ENCODE measurements at places on chromosomes 3 and 15.
A peak's percentile ranks its signal among the peaks of the same experiment; 100 is the strongest.

- H3K4me3 ChIP-seq = no peak overlapping the region
- H3K27ac ChIP-seq = no peak overlapping the region
- no peaks in the 10 kb centered on the region for H3K27me3 ChIP-seq
- no peak for DNase-seq
- no peaks in the 10 kb centered on the region for H3K4me1 ChIP-seq
These were observed 24.2 kb downstream of the UBE2Q2 start for GRCh38 chr15:75867449-75867848.

DNA sequence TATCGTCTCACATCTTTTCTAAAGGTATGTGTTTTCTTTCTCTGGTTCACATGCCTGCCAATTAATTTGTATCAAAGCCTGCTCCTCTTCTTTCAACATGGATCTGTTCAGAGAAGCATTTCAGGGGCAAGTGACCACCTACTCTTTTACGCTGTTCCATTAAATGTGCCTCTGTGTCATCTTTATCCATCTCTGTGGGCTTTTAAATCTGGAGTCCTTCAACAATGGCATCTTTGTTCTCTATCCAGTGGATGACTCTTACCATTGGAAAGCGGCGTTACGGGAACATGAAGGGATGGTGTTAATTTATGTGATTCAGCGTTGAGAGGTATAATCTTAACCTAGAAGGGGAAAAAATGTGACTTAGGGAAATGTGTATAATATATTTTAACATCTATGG, 92.7 kb upstream of the CFAP20DC start:
- H3K4me1 ChIP-seq = no peaks in the 10 kb centered on the region
- H3K27ac ChIP-seq = no peak overlapping the region
- H3K36me3 ChIP-seq = no peaks in the 10 kb centered on the region
- no peak overlapping the region for H3K4me3 ChIP-seq
- no peak for DNase-seq

GRCh38 chr3:134796281-134797056, 1.4 kb downstream of the EPHB1 start:
- DNase-seq = peak; percentile 82
- H3K27me3 ChIP-seq = no peaks in the 10 kb centered on the region
- peaks cover 24% of the 10 kb centered on the region for H3K4me1 ChIP-seq
- no peak overlapping the region for H3K27ac ChIP-seq
- peak overlapping the region; percentile 57 for H3K4me3 ChIP-seq

- no peak for DNase-seq
- H3K4me1 ChIP-seq = peaks cover 56% of the 10 kb centered on the region
- H3K27me3 ChIP-seq = no peaks in the 10 kb centered on the region
- H3K36me3 ChIP-seq = no peaks in the 10 kb centered on the region
- H3K4me3 ChIP-seq = no peak overlapping the region
These were observed 81.4 kb downstream of the TM4SF4 start for GRCh38 chr3:149555927-149556326.

- no peaks in the 10 kb centered on the region for H3K27me3 ChIP-seq
- peak overlapping the region; percentile 62 for H3K27ac ChIP-seq
- H3K4me1 ChIP-seq = peaks cover 22% of the 10 kb centered on the region
- peak; percentile 89 for DNase-seq
- no peak overlapping the region for H3K4me3 ChIP-seq
These were observed 15.7 kb downstream of the BHLHE40 start for GRCh38 chr3:4994823-4995499.

DNA sequence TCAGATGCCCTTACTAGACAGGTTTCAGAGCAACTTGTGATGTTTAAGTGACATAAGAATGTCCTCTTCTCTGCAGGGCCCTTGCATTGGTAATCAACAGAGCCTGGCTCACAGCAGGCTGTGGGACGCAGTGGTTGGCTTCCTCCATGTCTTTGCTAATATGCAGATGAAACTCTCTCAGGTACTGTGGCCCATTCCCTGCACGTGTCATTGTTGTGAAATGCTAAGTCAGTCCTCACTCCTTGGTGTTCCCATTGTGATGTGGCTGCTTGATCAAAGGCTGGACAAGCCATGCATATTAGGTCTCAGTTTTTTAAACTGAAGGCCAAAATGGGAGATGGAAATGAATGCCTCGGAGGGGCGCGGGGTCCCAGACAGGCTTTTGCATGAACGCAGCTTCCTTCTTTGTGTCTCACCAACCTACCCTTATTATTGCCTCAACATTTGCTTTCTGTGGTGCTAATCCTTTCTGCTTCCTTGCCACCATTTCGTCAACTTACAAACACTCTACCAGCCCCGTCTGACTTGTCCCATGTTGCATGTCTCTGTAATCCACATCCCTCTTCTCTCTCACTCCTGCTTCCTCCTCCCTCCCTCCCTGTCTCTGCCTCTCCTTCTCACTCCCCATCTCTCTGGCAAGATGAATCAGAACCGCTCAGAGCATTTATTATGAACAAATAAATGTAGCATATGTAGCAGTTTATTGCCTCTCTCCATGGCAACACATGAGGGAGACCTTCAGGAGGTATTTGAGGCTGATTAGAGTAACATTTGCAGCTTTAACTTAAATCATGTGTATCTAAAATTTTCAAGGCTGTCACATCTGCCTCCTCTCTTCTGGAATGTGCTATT, 133.2 kb upstream of the CHRM5 start:
- H3K36me3 ChIP-seq = no peaks in the 10 kb centered on the region
- H3K27me3 ChIP-seq = no peaks in the 10 kb centered on the region
- peaks cover 4% of the 10 kb centered on the region for H3K4me1 ChIP-seq
- DNase-seq = no peak
- H3K27ac ChIP-seq = no peak overlapping the region

- no peak for DNase-seq
- no peaks in the 10 kb centered on the region for H3K36me3 ChIP-seq
- no peak overlapping the region for H3K27ac ChIP-seq
- no peak overlapping the region for H3K4me3 ChIP-seq
These were observed 196.8 kb upstream of the ICE2 start for GRCh38 chr15:60675763-60676162.

DNA sequence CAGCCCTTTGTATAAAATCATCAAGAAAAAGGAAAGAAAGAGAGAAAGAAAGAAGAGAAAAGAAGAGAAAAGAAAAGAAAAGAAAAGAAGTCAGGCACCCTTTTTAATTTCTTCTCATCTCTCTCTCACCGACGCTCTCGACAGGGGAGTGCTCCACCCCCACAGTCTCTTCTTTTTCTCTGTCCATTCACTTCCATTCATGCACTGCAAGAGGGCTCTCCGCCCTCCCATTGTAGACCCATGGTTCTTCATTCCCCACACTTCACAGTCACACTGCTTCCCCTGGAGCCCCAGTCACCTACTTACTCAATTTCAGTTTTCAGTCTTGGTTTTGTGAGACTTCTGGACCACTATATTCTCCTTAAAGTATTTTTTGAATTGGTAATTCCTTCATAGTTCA, 254.7 kb downstream of the SOX2 start:
- no peaks in the 10 kb centered on the region for H3K36me3 ChIP-seq
- H3K4me1 ChIP-seq = no peaks in the 10 kb centered on the region
- DNase-seq = no peak
- no peaks in the 10 kb centered on the region for H3K27me3 ChIP-seq
- no peak overlapping the region for H3K27ac ChIP-seq

GRCh38 chr3:89266074-89266473, 158.7 kb downstream of the EPHA3 start:
- DNase-seq = no peak
- H3K27me3 ChIP-seq = no peaks in the 10 kb centered on the region
- no peaks in the 10 kb centered on the region for H3K4me1 ChIP-seq
- H3K27ac ChIP-seq = no peak overlapping the region

- H3K36me3 ChIP-seq = peaks cover 32% of the 10 kb centered on the region
- H3K4me1 ChIP-seq = peaks cover 44% of the 10 kb centered on the region
- no peak for DNase-seq
- H3K4me3 ChIP-seq = no peak overlapping the region
- H3K27me3 ChIP-seq = no peaks in the 10 kb centered on the region
These were observed 22.6 kb downstream of the STARD5 start for GRCh38 chr15:81301385-81301784.

DNA sequence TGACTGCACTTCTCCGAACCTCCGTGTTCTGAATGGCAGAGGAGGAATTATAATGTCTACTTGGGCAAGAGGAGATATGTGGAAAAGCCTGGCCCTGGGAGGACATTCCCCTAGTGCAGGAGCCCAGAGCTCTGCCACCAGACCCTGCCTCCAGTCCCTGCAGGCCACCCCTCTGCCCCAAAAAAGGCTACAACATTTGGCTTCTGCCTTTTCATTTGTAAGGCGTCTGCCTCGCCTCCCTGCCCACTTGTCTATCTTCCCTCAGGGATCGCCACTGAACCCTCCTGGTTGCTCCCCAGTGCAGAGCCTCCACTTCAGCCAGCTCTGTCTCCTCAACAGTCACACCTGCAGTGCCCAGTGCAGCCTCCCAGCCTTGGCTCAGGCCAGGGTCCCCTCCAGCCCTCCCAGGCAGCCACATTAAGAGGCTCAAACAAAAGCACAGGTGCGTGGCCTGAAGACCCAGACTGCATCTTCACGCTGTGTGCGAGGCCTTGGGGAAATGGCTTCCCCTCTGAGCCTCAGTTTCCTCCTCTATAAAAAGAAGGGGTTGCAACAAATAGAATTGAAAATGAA, 125.9 kb upstream of the SMAD3 start:
- no peaks in the 10 kb centered on the region for H3K27me3 ChIP-seq
- H3K36me3 ChIP-seq = no peaks in the 10 kb centered on the region
- H3K27ac ChIP-seq = no peak overlapping the region
- H3K4me1 ChIP-seq = peaks cover 7% of the 10 kb centered on the region
- no peak for DNase-seq

DNA sequence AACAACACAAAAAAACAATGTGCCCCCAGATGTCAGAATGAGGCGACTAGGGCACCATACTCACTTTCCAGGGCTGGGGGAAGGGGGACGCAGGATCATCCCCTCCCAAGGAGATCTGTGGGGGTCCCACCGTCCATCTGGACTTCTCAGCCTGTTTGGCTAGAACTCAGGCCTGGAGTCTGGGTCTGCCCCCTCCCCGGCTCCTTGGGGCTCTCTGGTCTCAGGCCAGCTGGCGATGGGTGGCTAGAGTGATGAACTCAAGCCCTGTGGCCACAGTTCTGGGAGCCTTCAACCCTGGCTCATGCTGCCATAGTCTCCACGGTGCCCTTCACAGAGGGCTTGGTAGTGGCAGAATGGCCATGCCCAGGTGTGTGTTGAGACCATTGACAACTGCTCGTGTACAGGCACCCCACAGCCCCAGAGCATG, 13.6 kb downstream of the ZBTB47 start:
- peak overlapping the region; percentile 26 for H3K27ac ChIP-seq
- H3K4me1 ChIP-seq = peaks cover 36% of the 10 kb centered on the region
- no peak overlapping the region for H3K4me3 ChIP-seq

- H3K27ac ChIP-seq = no peak overlapping the region
- H3K27me3 ChIP-seq = no peaks in the 10 kb centered on the region
- DNase-seq = no peak
- H3K4me3 ChIP-seq = no peak overlapping the region
These were observed 57.8 kb downstream of the NCEH1 start for GRCh38 chr3:172653004-172653572.

DNA sequence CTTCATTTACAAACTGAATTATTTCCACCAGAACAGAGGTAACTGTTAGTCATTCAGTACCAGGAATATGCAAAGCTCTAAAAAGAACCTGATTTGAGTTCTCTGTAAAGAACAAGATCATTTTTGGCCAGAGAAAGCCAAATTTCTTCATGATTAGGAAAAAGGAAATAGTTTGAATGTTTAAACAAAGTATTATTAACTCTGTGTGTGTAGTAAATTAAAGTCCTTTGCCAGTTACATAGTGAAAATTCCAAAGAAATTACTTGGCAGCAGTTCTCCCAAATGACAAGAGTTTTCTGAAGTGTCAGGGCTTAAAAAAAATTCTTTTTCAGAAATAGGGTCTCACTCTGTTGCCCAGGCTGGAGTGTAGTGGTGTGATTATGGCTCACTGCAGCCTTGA, 24.5 kb downstream of the QTRT2 start:
- no peaks in the 10 kb centered on the region for H3K27me3 ChIP-seq
- H3K27ac ChIP-seq = no peak overlapping the region
- H3K4me3 ChIP-seq = no peak overlapping the region
- H3K4me1 ChIP-seq = no peaks in the 10 kb centered on the region
- peaks cover 62% of the 10 kb centered on the region for H3K36me3 ChIP-seq

DNA sequence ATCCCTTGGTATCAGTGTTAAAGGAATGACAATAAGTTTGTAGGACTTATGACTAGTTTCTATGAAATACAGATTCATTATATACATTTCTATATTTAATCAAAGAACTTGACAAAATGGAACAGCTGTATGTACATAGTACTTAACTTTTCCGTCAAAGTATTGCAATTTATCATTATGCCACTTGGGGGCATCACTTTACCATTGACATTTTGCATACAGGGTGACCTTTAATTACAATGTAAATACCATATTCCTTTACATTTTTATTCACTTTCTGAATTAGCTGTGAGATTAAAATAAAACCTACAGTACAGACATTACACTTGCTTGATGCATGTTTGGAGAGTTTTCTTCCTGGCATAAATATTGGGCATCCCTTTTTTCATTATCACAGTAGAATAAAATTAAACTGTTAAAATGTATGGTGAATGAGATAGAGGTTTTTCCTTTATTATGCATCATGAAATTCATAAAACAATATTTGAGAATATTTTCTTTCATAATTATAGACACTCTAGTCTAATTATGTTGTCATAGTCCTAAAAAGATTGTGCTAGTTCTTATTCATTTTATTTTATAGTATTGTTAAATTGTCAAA, 6.9 kb downstream of the NEK11 start:
- no peaks in the 10 kb centered on the region for H3K4me1 ChIP-seq
- no peaks in the 10 kb centered on the region for H3K36me3 ChIP-seq
- no peaks in the 10 kb centered on the region for H3K27me3 ChIP-seq
- H3K4me3 ChIP-seq = no peak overlapping the region

- no peak for DNase-seq
- peaks cover 25% of the 10 kb centered on the region for H3K4me1 ChIP-seq
- H3K36me3 ChIP-seq = no peaks in the 10 kb centered on the region
- H3K27me3 ChIP-seq = no peaks in the 10 kb centered on the region
- no peak overlapping the region for H3K4me3 ChIP-seq
These were observed 231.2 kb upstream of the TPRG1 start for GRCh38 chr3:188940573-188940932.

DNA sequence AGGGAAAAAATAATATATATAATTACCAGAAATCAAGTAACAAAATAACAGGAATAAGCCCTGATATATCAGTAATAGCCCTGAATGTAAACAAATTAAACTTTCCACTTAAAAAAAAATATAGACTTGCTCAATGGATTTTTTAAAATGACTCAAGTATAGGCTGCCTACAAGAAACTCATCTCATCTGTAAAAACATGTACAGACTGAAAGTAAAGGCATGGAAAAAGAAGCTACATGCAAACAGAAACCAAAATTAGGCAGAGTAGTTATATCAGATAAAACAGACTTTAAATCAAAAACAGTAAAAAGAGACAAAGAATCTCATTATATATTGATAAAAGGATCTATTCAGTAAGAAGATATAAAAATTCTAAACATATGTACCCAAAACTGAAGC, 82.4 kb upstream of the STT3B start:
- DNase-seq = no peak
- H3K27me3 ChIP-seq = no peaks in the 10 kb centered on the region
- H3K36me3 ChIP-seq = no peaks in the 10 kb centered on the region
- H3K4me1 ChIP-seq = no peaks in the 10 kb centered on the region
- H3K27ac ChIP-seq = no peak overlapping the region

GRCh38 chr15:75727031-75727531, 14.4 kb upstream of the CSPG4 start:
- peaks cover 25% of the 10 kb centered on the region for H3K4me1 ChIP-seq
- no peaks in the 10 kb centered on the region for H3K36me3 ChIP-seq
- H3K27ac ChIP-seq = no peak overlapping the region
- H3K4me3 ChIP-seq = no peak overlapping the region
- no peaks in the 10 kb centered on the region for H3K27me3 ChIP-seq
- no peak for DNase-seq

Measured in vagina (tissue), 2 donors.